Mesenchymal stem cell (in vitro differentiated cells and primary cell): ENCODE measurements at places on chromosomes 7 and 10.

DNA sequence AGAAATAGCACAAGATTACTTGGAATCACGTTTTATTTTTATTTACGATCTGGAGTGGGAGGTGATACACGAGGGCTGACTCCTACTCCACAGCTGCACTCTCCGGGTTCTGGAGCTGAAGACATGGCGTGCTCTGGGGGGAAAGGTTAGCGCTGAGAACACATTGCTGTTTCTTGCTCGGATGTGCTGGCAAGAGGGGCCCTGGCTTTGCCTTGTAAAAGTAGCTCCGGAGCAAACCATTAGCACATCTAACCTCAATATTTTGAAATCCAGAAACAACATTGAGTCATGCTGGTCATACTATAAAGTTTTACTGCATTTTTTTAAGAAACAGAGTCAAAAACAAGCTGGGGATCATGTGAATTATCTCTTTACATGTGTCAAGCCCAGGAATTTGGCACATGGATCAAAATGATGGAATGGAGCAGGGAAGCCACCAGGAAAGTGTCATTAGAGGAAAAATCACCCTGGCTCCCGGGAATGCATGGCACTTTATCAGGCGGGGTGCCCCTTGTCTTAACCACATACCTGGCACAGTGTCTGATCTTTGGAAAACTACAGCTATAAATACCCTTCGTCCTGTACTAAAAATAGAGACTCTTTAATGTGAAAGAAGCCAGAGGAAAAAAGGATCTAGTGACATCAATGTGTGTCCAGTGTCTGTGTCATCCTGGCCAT is 31.6 kb upstream of the LYZL1 start:
- H3K4me3 ChIP-seq = no peak overlapping the region
- H3K27me3 ChIP-seq = peaks cover 6% of the 10 kb centered on the region
- H3K4me1 ChIP-seq = peaks cover 9% of the 10 kb centered on the region
- peak overlapping the region; percentile 29 for H3K27ac ChIP-seq
- DNase-seq = peak; percentile 99

GRCh38 chr7:109101332-109101731 is 531.7 kb downstream of the DNAJB9 start:
- H3K27me3 ChIP-seq = no peaks in the 10 kb centered on the region
- no peak for DNase-seq
- no peak overlapping the region for H3K27ac ChIP-seq
- no peak overlapping the region for H3K4me3 ChIP-seq
- H3K4me1 ChIP-seq = no peaks in the 10 kb centered on the region

- H3K27me3 ChIP-seq = no peaks in the 10 kb centered on the region
- no peaks in the 10 kb centered on the region for H3K36me3 ChIP-seq
- no peak overlapping the region for H3K27ac ChIP-seq
- peak; percentile 54 for DNase-seq
- H3K4me3 ChIP-seq = no peak overlapping the region
- no peaks in the 10 kb centered on the region for H3K4me1 ChIP-seq
Measured at GRCh38 chr7:14275356-14275755, 285.9 kb upstream of the ETV1 start.

GRCh38 chr7:123966936-123967335 is 41.9 kb downstream of the SPAM1 start:
- peak; percentile 38 for DNase-seq
- no peak overlapping the region for H3K4me3 ChIP-seq
- H3K4me1 ChIP-seq = no peaks in the 10 kb centered on the region

- DNase-seq = no peak
- no peaks in the 10 kb centered on the region for H3K27me3 ChIP-seq
- no peaks in the 10 kb centered on the region for H3K4me1 ChIP-seq
- H3K4me3 ChIP-seq = no peak overlapping the region
- no peak overlapping the region for H3K27ac ChIP-seq
Measured at GRCh38 chr10:118471863-118472262, 123.6 kb downstream of the PRLHR start.

DNA sequence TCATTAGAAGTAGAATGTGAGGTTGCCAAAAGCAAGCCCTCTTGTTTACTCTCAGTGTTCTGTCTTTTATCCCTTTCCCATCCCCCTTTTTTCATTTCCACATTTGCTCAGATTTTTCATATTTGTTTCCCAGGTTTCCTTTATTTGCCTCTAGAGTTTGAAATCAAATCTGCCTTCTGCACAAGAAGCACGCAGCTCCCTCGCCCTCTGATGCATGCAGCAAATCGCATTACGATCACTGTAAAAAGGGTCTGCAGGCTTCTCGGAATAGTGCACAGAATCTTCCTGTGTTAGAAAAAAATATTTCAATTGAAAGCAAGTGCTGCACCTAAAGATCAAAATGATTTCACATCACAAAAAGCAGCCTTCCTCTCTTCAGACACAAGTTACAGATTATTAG is 129.0 kb downstream of the GPAM start:
- H3K4me1 ChIP-seq = no peaks in the 10 kb centered on the region
- no peaks in the 10 kb centered on the region for H3K27me3 ChIP-seq
- H3K27ac ChIP-seq = no peak overlapping the region
- H3K4me3 ChIP-seq = no peak overlapping the region
